ENCODE measurements at places on chromosomes 2 and 18. TPM values are rescaled to one million over a fixed set of nuclear protein-coding genes. Genes with fewer than 3 reads are reported as not detected.

SLC11A1 gene
- 0.08 TPM for total RNA-seq

GPR39 gene
- total RNA-seq: 6.9 TPM

ANKRD30B gene
- not detected for total RNA-seq

CTNNA2 gene
- total RNA-seq: 0.16 TPM

CNDP1 gene
- total RNA-seq: not detected

FAM110C gene
- 0.21 TPM for total RNA-seq

WNT6 gene
- 0.31 TPM for total RNA-seq

ZAP70 gene
- total RNA-seq: 0.12 TPM

NCOA1 gene
- 7.9 TPM for total RNA-seq

ACKR3 gene
- 12.0 TPM for total RNA-seq

HRH4 gene
- total RNA-seq: not detected

SCN1A gene
- total RNA-seq: not detected

MYOM1 gene
- total RNA-seq: 0.41 TPM

GPR55 gene
- total RNA-seq: not detected

CDK15 gene
- not detected for total RNA-seq

IL36B gene
- total RNA-seq: not detected

KLF11 gene
- 3.6 TPM for total RNA-seq

MGAT4A gene
- total RNA-seq: 3.1 TPM

ZSCAN30 gene
- total RNA-seq: 0.93 TPM

NR4A2 gene
- 1.7 TPM for total RNA-seq

NPHP1 gene
- 6.7 TPM for total RNA-seq

BOLA3 gene
- total RNA-seq: 150 TPM

ACMSD gene
- not detected for total RNA-seq

PCARE gene
- total RNA-seq: not detected

CYP27C1 gene
- total RNA-seq: 3.2 TPM

HOXD13 gene
- 0.15 TPM for total RNA-seq

HAAO gene
- total RNA-seq: not detected

CMPK2 gene
- total RNA-seq: 0.78 TPM

RASGRP3 gene
- total RNA-seq: 1.1 TPM
